ENCODE measurements at places on chromosomes 6 and 20.

DNA sequence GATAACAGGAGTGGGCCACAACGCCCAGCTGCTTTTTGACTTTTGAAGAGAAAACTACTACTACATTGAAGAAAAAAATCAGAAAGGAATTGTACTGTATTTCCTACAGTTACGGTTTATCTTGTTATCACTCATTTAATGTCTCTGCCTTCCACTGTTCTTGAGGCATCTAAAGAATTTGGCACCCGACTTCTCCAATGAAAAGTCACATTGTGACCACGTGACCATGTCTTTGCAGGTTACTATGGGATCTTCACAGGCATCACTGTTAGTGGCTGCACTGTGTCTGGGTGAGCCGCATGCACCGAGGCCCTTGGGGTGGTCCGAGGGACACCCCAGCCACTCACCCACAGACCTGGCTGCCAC is 26.8 kb downstream of the RRBP1 start:
- no peak for DNase-seq

- DNase-seq, result no peak
These were observed 1.4 kb upstream of the SSR1 start for GRCh38 chr6:7314414-7314813.

GRCh38 chr6:99348288-99349170 is 945 bp downstream of the FAXC start:
- peak; percentile 33 for DNase-seq

- no peak for DNase-seq
These were observed 94.4 kb upstream of the PRDM1 start for GRCh38 chr6:105991561-105992314.

DNA sequence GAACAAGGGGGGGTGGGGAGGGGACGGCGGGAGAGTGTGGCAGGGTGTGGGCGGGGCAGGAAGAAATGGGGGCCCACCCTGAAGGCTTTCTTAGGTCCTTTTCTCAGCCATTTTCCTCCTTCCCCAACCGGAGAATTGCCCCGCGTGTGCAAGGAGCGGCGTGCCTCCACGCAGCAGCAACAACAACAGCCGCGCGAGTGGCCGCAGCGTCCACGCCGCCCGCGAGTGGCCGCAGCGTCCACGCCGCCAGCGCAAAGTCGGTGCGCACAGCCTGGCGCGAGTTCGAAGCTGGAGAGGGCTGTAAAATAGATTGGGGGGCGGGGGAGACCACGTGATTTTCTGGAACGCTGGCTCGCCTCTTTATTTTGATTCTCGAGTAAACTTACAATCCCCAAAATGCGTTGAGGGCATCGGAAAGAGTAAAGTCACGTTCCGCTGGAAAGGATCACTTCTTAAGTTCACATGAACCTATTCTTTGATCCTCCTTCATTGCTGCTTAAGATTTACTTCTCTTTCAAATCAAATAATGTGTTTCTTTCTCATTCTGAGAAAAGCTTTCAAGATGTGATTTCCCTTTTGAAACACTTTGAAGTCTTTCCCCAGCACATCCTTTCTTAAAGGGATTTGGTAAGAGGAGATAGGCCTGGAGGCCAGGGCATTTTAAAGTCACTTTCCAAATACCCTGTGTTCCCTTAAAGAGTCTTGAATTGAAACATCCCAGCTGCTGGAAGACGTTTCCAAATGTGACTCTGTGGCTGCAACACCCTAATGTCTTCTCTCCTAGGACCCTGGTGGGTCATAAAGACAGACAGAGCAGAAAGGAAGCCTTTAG is 66.7 kb upstream of the ZNF217 start:
- no peak for DNase-seq

DNA sequence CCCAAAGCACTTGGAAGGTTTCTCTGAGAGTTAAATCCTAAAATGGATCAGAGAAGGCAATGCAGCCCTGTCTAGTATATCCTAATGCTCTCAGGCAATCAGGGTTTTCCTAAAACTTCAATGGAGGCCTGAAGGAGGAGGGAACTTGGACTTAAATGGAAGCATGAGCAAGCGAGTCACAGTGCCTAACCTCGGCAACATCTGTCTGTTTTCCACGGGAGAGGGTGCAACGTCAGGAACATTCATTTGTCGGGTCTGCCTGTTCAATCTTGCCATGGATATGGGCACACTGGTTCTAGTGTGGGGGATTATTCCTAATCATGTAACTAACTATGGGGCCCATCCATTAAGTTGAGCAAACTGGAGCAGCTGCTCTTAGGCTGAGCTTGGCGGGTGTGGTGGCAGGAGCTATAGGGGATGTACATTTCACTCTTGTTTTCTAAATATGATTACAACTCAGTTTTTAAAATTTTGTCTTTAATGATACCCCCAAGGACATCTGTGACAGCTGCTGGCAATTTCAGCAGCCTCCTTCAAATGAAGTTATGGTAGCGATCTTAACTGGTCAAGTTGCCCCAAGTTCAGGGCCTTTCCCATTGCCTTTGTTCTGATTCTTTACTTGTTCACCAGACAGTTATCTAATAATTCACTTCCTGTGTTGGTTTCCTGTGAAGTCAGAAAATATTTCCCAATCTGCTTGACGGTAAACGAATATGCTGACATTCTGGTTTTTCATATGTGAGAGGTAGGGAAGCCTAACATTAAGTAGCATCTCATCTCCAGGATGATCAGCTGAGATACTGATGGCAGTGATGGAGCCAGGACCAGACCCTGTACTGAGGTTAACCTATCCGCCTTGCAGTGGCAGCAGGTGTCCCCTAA is 21.6 kb downstream of the DSE start:
- DNase-seq, result peak; percentile 15

DNA sequence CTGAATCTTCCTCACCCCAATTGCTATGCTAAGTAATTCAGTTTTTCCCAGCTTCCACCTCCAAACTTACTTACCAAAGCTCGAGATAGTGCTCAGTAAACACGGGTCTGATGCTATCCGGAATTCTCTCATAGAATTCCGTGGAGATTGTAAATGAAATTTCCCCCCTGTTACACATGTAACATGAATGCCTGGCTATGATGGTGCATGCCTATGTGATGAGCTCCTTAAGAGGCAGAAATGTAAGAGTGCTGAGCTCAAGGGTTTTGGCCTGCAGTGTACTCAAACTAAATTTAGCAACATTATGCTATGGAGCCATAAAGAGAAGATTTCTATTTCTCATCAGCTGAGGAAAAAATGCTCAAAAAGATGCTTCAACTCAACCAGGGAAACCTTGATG is 133.4 kb upstream of the FUT9 start:
- no peak for DNase-seq

- no peak for DNase-seq
These were observed 4.1 kb downstream of the EBF4 start for GRCh38 chr20:2696646-2697045.

DNA sequence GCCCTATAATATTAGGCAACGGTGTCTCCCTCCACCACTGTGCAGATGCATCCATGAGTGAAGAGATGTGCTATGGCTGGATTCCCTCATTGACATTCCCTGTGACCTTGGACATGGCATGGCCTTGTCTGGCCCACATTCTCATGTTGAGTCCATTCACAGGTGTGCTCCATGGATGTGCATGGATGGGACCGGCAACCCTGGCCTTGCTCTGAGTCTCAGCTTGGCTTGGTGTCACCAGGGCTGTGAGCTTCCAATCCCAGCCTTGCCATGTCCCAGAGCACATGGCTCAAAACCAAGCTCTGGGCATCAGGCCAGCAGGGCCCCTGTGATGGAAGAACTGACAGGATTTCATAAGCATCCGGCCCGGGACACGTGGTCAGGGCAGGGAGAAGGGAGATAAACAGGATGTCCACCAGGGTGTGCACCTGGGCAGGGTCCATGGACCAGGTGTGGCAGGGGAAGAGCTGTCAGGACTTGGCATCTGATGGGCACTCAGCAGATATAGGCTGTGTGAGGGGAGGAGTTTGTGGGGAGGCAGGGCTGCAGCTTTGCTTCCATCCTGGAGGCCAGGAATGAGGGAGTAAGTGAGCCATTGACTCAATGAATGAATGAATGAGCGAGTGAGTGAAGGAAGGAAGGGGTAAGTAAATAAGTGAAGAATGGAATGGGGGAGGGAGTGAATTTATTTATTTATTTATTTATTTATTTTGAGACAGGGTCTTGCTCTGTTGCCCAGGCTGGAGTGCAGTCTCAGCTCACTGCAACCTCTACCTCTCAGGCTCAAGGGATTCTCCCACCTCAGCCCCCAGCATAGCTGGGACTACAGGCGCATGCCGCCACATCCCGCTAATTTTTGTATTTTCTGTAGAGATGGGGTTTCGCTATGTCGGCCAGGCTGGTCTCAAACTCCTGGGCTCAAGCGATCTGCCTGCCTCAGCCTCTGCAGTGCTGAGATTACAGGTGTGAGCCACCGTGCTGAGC is 15.7 kb downstream of the NRSN2 start:
- peak; percentile 98 for DNase-seq

GRCh38 chr20:18092890-18093289 is 35.2 kb upstream of the OVOL2 start:
- DNase-seq, result no peak

- no peak for DNase-seq
These were observed 114.1 kb upstream of the SUPT3H start for GRCh38 chr6:45491874-45492273.

DNA sequence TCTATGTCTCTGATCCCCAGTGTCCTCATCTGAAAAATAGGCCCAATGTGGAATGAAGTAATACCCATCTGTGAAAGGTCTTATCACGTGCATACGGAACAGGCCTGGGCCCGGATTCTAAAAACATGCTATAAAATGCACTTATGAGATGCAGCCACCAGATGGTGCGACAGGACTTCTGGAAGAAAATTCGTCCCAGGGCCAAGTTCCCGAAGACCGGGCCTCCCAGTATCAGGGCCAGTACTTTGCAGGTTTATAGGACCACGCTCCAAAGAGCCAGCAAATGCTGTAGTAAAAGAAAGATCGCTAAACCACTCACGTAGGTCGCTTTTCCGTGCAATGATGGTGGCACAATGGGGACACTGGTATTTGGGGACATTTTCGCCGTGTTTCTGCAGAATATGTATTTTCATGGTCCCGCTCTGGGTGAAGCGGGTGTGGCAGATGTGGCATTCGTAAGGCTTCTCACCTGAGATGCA is 10.6 kb downstream of the CTCFL start:
- DNase-seq, result peak; percentile 61

Data from H4 (cell line).